B cell (primary cell): ENCODE measurements at places on chromosomes 2 and 18. TPM values are rescaled to one million over a fixed set of nuclear protein-coding genes. Genes with fewer than 3 reads are reported as not detected.

The ACVR1C gene
- total RNA-seq = 0.39 and 0.52 TPM in 2 replicates

The ERFE gene
- 0.17 and 0.19 TPM in 2 replicates for total RNA-seq

DNA sequence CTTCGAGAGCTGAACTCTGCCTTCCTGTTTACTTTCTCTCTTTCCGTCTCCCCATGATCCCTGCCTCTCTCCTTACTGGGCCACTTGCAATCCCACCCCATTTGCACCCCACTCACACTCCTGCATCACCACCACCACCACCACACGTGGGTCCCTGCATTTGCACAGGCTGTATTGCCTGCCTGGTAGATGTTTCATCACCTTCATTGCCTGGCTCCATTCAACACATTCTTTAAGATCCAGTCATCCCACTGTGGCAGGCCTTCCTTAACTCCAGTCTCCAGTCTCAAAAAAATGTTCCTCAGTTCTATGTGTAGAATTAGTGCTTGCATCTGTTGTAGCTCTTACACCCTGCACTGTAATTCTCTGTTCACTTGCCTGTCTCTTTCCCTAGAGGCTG, 13.9 kb downstream of the NOSTRIN start:
- no peak for DNase-seq

DNA sequence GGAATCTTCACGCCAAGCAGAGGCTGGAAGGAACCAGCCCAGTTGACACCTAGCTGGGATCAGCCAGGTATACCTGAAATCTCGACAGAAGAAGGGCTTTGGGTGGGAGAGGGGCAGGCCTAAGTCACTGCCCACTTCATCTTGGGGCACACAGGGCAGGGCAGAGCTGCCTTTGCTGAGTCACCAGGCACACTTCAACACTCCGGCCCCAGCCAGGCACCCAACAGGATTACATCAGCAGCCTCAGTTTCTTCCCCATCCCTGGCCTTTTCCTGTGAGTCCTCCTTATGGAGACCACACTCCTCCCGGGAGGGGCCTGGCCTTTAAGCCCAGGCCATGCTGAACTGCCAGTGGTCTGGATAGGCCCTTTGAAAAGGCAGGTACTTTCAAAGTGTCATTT, 201.7 kb upstream of the HS6ST1 start:
- no peak for DNase-seq

DNA sequence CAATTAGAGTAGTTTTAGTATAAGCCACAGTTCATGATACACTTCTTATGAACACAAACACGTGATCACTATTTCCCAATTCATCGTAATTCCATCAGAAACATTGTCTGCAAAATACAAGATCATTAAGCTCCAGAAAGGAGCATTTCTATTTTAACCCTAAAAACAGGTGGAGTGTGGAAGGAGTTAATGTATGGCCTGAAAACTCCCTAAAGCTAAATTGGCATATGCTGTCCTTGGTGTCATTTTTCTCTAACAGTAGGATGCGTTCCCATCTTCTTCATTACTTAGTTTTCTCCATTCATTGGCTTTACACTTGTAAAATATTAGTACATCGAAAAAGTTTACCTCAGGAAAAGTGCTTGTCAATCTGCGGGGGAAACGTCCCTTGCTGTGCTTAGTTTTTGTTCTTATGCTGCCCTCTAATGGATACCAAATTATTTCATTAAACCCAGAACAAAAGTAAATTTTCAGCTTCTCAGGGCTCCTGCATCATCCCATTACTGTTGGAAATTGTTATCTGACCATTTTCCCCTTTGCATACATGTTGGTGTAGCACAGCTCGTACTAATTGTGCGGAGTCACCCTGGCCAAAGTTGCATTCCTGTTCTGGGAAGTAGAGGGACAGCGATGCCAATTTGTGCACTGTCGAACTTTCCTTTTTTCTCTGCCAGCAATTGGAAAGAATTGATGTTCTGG, 153.4 kb downstream of the GPD2 start:
- peak; percentile 63 for DNase-seq

The TMEM247 gene
- total RNA-seq = not detected in 2 replicates

- DNase-seq = no peak
These were observed 39.8 kb upstream of the SNED1 start for GRCh38 chr2:240958366-240959213.

GRCh38 chr2:72108121-72108520, 39.5 kb downstream of the CYP26B1 start:
- DNase-seq = no peak

DNA sequence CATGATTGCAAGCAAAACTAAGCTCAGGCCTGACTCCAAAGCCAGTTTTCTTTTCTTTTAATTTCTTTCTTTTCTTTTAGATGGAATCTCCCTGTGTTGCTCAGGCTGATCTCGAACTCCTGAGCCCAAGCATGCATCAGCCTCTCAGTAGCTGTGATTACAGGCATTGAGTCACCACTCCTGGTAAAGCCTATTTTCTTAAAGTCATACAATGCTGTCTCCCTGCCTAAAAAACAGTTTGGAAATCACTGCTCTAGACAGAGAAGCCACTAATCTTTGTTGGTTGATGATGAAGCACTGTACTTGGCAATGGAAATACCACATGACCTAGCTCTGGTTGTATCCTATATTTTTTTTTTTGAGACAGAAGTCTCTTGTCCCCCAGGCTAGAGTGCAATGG, 33.1 kb upstream of the ZNF532 start:
- no peak for DNase-seq
